Kidney capillary endothelial cell (primary cell): ENCODE measurements at places on chromosomes 2 and 18.

- no peak for DNase-seq
Observed at GRCh38 chr2:63993871-63994270, 25.4 kb downstream of the VPS54 start.

- no peak for DNase-seq
Observed at GRCh38 chr2:15778529-15779219, 161.7 kb upstream of the MYCN start.

DNA sequence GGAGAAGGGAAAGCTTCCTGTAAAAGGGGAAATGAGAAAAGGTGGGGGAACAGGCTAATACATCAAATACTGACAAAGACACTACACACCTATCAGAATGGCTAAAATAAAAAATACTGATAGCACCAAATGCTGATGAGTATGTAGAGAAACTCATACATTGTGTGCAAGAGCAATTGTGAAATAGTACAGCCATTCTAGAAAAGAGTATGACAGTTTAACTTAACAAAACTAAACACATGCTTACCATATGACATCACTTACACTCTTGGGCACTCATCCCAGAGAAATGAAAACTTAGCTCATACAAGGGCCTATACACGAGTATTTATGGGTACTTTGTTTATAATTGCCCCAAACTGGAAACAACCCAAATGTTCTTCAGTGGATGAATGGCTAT, 53.4 kb downstream of the ZNF638 start:
- DNase-seq = no peak

- DNase-seq = no peak
Observed at GRCh38 chr2:126827371-126827770, 71.3 kb upstream of the TEX51 start.

- no peak for DNase-seq
Observed at GRCh38 chr2:23492337-23492675, 107.3 kb downstream of the KLHL29 start.
